Retina (tissue), 1 donor: ENCODE measurements at places on chromosomes 3 and 15.

GRCh38 chr3:158508481-158508880, 62.5 kb upstream of the MLF1 start:
- DNase-seq: no peak

- no peak for DNase-seq
These were observed 131.1 kb upstream of the NUDT16 start for GRCh38 chr3:131250466-131250865.

DNA sequence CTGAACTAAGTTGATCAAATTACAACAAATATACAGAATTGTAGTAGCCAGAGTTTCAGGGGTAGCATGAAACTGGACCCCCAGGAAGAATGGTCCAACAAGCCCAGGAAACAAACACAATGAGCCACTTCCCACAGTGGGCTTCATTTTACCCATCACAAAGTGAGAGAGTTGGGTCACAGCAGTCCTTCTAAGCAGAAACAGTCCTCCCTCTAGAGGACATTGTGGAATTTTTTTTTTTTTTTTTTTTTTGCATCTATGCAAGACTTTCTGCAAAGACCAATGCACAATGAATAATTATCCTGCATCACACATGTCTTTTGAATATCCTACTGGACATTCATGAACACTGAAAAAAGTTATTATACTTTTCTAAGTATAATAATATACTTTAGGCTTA, 73.8 kb upstream of the ATP13A5 start:
- DNase-seq: no peak

- DNase-seq: no peak
These were observed 37.6 kb downstream of the FAM3D start for GRCh38 chr3:58628823-58629562.

DNA sequence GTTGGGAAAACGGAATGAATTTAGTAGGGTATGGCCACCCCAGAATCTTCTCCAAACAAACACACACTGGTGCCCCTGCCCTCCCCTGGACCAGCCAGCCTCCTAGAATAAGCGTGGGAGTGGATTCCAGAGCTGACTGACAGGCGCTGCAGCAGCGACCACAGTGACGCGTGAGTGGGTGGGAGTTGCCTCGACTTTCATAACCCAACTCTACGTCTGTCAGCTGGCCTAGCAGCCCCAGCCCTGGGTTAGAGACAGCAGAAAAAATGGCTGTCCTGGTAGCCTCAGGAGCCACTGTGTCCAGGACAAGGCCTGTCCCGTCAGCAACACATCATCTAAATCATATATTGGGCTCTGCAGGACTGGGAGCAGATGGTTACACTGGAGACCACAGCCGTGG, 10.0 kb downstream of the PLA2G4B start:
- no peak for DNase-seq

- no peak for DNase-seq
These were observed 87.3 kb upstream of the IGSF10 start for GRCh38 chr3:151548195-151548594.

GRCh38 chr15:98684436-98684835, 36.1 kb downstream of the IGF1R start:
- DNase-seq: no peak

GRCh38 chr3:147359177-147360050, 46.9 kb downstream of the ZIC4 start:
- peak; percentile 69 for DNase-seq

- peak; percentile 92 for DNase-seq
These were observed 12.9 kb downstream of the ZIC4 start for GRCh38 chr3:147393261-147393942.

GRCh38 chr3:153219146-153219545, 57.1 kb downstream of the RAP2B start:
- DNase-seq: no peak

- no peak for DNase-seq
These were observed 36.9 kb upstream of the GNB4 start for GRCh38 chr3:179488213-179488612.

- DNase-seq: no peak
These were observed 7.1 kb downstream of the RMDN3 start for GRCh38 chr15:40747685-40748631.

DNA sequence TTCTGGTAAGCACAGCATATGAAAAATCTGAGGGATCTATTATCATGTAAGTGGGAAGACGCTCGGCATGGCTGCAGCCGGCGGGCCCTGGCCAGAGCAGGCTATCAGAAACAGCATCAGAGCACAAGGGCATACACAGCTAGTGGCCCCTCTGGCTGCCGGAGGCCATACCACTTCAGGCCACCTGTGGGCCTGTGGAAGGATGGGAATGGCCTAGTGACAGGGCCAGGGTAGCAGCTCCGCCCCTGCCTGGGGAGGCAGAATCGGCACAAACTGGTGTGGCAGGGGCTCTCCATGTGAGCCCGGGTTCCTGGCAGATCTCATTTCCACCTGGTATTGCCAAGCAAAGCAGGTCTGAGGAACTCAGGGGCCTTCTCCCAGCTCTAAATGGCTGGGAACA, 46.4 kb downstream of the SH3BP5 start:
- no peak for DNase-seq

- no peak for DNase-seq
These were observed 23.0 kb downstream of the LRIG1 start for GRCh38 chr3:66477856-66478255.

DNA sequence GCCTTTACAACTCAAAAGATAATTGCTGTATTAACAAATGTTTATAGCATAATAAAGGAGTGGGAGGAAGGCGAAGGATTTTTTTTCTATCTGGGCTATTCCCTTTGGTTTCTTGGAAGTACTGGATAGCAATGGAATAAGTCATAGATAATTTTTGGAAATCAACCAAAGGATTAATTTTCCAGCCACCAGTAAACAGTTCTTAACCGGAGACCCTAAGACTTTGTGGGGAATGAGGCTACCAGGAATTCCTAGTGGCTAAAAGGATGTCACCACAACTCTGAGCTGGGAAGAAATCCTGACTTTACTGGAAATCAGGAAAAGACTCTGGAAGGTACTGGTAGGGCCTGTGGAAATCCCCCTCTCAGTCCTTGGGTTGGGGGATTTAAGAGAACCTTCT, 138.4 kb upstream of the RARB start:
- no peak for DNase-seq

- DNase-seq: no peak
These were observed 40.8 kb downstream of the FOXP1 start for GRCh38 chr3:71542521-71543370.
